Mammary epithelial cell (primary cell): ENCODE measurements at places on chromosomes 12 and 14.

GRCh38 chr12:71046215-71046614, 111.6 kb downstream of the TSPAN8 start:
- DNase-seq: peak; percentile 2

DNA sequence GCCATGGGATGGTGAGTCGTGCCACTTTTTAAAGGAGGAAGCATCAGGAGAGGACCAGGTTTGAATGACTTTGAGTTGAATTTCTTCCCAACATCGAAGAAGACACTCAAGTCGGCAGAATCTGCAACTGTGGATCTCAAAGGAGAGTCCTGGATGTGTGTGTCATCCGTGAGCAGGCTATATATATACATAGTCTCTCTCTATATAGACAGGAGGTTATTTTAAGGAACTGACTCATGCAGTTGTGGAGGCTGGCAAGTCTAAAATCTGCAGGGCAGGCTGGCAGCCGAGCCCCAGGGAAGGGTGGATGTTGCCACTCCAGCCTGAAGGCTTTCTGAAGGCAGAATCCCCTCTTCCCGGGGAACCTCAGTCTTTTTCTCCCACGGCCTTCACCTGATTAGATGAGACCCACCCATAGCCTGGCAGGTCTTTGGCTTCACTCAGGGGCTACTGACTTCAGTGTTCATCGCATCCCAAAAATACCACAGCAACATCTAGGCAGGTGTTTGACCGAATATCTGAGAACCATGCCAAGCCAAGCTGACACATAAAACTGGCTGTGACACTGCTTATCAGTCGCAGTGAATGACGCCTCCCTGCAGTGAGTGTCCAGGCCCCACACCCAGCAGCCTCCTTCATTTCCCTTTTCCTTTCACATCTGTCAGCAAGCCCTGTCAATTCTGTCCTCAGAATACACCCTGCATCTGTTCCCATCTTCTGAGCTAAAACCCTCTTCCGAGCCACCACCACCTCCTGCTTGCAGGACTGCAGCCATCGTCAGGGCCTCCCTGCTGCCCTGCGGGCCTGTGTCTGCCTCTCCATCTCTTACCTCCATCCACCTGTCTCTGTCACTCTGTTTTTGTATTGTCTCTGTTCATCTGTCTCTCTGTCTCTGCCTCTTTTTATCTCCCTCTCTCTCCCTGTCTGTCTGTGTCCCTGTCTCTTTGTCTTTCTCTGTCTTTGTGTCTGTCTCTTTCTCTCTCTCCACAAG, 54.0 kb downstream of the ZNF664 start:
- peak; percentile 39 for DNase-seq

DNA sequence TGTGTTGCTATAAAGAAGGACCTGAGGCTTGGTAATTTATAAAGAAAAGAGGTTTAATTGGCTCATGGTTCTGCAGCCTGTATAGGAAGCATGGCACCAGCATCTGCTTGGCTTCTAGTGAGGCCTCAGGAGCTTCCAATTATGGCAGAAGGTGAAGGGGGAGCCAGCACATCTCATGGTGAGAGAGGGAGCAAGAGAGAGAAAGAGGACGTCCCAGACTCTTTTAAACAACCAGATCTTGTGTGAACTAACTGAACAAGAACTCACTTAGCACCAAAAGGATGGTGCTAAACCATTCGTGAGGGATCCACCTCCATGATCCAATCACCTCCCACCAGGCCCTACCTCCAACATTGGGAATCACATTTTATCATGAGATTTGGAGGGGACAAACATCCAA, 6.1 kb upstream of the SNAPC1 start:
- DNase-seq: no peak

DNA sequence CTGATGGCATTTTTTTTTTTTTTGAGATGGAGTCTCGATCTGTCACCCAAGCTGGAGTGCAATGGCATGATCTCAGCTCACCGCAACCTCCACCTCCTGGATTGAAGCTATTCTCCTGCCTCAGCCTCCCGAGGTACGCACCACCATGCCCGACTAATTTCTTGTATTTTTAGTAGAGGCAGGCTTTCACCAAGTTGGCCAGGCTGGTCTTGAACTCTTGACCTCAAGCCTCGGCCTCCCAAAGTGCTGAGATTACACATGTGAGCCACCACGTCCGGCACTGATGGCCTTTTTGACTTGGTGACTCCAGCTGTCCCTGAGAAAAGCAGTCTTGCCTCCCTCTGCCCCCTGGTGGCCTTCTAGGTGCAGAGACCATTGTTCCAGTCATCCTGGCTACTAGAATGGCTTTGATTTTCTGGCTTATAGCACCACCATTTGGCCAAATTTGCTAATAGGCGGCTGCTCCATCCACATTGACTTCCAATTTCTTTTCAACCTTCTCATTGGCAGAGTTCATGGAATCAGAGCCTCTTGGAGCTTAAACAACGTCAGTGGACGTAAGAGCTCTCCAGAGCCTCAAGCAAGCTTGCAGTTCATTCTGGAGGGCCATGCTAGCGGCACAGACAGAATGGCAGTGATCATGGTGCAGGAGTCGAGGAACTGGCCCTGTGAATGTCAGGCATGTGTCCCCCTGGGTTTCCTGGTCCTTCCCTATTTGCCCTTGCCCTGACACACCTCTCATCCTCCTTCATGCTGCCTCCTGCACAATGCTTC, 25.4 kb upstream of the EIF4B start:
- peak; percentile 80 for DNase-seq
